ELF-1 (cell line): ENCODE measurements at places on chromosomes 12 and 14.

DNA sequence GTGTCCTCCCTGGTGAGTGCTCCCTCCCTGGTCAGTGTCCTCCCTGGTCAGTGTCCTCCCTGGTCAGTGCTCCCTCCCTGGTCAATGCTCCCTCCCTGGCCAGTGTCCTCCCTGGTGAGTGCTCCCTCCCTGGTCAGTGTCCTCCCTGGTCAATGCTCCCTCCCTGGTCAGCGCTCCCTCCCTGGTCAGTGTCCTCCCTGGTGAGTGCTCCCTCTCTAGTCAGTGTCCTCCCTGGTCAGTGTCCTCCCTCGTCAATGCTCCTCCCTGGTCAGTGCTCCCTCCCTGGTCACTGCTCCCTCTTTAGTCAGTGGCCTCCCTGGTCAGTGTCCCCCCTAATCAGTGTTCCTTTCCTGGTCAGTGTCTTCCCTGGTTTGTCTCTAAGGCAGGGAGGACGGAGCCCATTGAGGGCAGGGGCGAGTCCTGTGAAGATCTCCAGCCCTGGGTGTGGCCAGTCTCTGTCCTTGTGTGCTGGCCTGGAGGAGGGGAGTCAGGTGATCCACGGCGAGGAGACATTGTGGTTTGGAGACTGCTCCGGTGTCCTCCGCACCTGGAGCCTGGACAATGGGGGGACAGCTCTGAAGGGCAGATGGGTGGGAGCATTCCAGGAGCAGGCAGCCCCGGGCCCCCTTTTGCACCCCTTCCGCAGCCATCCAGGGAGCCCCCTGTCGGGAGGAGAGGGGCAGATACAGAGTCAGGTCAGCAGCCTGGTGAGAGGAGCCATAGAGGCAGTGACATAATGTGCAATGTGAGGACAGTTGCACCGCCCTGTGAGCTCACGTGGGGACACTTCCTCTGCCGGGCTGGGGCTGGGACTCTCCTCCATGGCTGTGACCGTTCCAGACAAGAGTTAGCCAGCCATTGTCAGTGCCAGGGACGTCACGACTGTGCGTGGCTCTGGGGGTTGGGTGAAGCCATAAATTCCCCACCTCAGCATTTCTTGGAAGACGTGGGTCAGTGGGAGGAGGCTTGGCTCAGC is 93.4 kb downstream of the ADGRD1 start:
- DNase-seq, result no peak

- DNase-seq, result no peak
These were observed 57.5 kb upstream of the PIWIL1 start for GRCh38 chr12:130280231-130280630.

DNA sequence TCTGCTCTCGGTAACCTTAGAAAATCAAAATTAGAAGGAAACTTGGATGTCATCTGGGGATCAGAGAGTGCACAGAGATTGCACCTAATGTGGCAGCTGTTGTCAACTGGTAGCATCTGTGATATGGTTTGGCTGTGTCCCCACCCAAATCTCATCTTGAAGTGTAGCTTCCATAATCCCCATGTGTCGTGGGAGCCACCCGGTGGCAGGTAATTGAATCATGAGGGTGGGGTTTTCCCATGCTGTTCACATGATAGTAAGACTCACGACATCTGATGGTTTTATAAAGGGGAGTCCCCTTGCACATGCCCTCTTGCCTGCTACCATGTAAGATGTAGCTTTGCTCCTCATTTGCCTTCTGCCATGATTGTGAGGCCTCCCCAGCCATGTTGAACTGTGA is 127.7 kb upstream of the SRRM4 start:
- DNase-seq, result no peak

DNA sequence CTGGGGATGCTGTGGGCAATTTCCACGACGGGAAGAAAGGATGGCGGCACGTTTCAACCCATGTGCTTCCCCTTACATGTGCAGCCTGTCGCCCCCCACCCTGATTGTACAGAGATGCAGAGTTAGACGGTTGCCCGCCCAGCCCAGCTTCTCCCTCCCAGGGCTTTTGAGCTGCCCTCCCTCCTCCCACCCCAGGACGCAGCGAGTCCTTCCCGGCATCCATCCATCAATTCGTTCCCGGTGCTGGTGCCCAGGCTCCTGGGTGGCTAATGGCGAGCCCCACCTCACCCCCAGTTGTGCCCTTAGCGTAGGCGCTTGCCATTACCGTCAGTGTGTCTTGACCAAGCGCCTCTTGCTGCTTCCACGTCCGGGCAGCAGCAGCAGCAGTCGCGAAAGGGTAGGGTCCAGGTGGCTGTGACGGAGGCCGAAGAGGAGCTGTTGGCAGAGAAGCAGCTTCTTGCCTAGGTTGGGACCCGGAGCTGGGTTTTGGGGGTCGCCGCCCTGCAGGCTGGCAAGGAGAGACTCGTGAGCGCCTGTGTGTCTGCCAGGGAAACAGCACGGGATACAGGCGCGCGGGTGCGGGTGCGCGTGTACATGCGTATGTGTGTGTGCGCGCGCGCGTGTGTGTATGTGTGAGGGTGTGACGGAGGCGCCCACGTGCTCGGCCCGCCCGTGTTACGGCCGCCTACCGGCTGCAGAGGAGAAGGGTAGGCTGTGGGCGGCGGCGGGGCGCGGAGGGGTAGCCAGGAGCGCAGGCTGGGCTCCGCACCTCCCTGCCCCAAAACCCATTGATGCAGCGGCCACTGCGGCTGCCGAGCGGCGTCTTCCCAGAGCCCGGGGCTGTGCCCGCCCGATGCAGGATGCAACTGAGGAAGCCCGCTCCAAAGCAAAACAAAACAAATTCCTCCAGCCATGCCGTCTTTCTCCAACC is at the start of gene SLC6A15:
TSS of gene SLC6A15 (minus strand) at position 602 of the 931 bp plus-strand sequence. CDS start 20,679 bp downstream, outside the sequence.
- peak; percentile 82 for DNase-seq

DNA sequence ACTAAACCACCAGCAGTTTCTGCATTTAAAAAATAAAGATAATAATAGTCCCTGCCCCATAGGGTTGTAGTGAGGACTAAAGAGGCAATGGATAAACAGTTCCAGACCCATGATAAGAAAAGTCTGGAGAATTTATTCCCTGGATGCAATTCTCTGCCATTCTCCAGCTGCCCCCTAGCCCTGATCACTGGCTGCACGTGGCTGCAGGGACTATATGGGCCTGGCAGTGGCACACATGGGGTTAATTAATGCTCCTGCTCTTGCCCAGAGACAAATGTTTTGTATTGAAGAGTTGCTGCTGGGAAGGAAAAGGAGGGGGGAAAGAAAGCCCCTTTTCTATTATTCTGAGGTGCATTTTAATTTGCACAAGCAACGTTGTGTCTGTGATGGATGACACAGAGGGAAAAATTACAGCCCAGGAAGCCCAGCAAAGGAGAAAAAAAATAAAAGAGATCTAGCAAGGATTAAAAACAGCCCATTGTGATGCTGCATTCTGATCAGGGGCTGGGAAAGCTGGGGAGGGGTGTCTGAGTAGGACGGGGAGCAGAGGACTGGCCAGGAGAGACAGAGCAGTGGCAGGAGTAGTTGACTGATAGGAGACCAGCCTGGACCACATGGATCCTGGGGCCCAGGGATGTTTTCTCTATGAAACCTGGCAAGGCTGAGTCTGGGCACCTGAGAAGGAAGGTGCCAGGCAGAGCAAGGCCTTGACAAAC is 149.3 kb downstream of the ESRRB start:
- DNase-seq, result no peak

- DNase-seq, result no peak
These were observed 512.1 kb downstream of the DIO2 start for GRCh38 chr14:79699206-79699605.

GRCh38 chr14:71651228-71651627 is 281.0 kb upstream of the RGS6 start:
- no peak for DNase-seq

DNA sequence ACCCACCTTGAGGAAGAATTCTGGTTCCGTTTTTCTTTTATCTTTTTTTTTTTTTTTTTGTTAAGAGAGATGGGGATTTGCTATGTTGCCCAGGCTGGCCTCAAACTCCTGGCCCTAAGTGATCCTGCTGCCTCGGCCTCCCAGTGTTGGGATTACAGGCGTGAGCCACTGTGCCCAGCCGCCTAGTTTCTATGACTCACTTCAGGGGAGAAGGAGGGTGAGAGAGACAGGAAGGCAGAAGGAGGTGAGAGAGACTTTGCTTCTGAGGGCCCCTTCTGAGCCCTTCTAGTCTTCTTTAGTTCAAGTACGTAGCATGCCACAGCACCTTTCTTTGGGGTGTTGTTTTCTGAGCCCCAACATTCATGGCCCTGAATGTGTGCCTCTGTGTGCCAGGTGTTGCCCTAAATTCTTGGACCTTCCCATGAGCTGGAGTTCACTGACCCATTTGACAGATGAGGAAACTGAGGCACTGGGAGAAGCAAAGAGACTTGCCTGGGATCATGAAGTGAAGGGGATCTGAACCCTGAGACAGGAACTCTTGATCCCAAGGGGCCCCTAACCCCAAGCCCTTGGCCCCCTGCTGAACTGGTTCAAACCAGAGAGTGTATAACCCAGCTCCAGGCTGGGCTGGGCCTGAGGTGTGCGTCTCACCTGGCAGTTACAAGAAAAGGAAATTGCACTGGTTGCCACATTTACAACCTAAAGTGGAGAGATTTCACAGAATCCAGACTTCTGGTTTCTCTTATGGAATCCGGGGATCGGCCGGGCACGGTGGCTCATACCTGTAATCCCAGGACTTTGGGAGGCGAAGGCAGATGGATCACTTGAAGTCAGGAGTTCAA is 20.8 kb downstream of the SH2B3 start:
- DNase-seq, result no peak

GRCh38 chr12:130620281-130620680 is 95.8 kb downstream of the RIMBP2 start:
- no peak for DNase-seq

DNA sequence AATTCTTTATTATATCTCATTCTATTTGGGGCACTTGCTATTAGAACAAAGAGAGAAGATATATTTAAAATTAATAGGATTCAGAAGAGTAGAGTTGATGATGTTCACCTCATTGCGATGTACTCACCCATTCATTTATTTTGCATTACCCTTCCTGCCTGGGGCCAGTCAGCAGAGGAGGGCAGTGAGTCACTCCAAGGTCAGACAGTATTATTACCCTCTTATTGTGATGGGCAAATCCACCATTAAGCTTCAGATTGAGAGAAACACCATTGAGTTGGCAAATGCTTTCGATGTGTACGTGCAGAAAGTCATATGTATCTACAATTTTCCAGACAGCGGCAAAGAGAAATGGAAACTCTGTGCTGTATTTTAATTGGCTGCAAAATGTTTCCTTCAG is 134.2 kb downstream of the BICD1 start:
- no peak for DNase-seq

- peak; percentile 88 for DNase-seq
These were observed 2.1 kb upstream of the PLEK2 start for GRCh38 chr14:67413806-67414769.

- DNase-seq, result peak; percentile 67
These were observed 2.8 kb upstream of the SP7 start for GRCh38 chr12:53338916-53339315.

GRCh38 chr12:5921027-5921909 is 23.8 kb downstream of the ANO2 start:
- DNase-seq, result no peak

DNA sequence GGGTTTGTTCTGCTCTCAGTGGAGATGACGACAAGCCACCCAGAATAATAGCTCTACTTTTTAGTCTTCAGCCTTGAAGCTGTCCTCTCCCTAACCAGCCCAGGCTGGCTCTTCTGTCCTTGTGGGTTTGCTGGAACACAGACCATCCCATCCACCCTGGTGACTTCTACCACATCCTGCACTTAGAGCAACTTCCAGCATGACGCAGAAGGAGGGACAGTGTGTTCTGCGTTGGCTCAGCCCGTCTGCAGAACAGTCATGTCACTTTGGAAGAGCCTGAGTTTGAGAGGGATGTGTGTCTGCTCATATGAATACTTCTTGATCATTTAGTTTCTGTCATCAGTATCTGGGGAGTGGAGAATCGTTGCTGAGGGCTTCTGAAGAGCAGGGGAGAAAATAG is 198.0 kb downstream of the CACNA1C start:
- no peak for DNase-seq

- DNase-seq, result no peak
These were observed 145.2 kb downstream of the PRIMA1 start for GRCh38 chr14:93643127-93643526.

GRCh38 chr12:38386205-38386985 is 69.8 kb downstream of the ALG10B start:
- no peak for DNase-seq

GRCh38 chr12:103778781-103779180 is 62.3 kb downstream of the NT5DC3 start:
- no peak for DNase-seq

DNA sequence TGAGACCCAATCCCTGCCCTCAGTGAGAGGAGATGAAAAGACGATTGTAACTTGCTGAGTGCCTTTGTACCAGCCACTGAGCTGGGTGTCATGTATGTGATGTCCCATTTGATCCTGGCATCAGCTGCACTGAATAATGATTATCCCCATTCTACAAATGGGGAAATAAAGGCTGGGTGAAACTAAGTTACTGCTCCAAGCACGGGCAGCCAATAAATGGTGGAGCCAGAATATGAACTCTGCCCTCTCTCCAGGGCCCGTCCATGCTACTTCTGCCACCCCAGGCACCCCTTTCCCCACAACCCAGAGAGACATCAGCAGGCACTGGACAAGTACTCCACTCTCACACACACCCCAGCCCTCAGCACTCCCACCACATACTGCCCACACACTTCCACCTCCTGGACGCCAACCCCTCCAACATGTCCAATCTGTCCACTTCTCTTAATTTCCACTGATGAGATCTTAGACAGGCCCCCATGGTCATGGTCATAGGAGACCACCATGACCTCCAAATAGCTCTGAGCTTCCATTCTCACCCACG is 115.8 kb downstream of the DICER1 start:
- DNase-seq, result no peak

- no peak for DNase-seq
These were observed 711 bp downstream of the MARS1 start for GRCh38 chr12:57488402-57489156.

DNA sequence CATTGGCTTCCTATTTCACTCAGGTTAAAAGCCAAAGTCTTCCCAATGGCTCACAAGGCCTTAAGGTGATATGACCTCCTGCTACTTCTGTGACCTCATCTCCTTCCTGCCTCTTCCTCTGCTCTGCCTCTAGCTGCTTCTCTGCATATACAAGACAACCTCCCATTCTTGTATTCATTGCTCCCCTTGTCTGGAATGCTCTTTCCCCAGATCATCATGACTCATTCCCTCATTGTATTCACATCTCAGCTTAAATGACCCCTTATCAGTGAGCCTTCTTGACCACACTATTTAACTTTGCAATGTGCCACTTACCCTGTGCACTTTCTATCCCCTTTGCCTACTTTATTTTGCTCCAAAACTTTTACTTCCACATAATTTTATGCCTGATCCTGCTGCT is 90.2 kb downstream of the PPP1R12A start:
- DNase-seq, result peak; percentile 40
